ENCODE measurements at places on chromosomes 7 and 10.
A peak's percentile ranks its signal among the peaks of the same experiment; 100 is the strongest.

GRCh38 chr10:96201525-96201924, 69.8 kb downstream of the BLNK start:
- no peak for DNase-seq

GRCh38 chr10:25357269-25357668, 182.5 kb downstream of the GPR158 start:
- DNase-seq, result no peak

DNA sequence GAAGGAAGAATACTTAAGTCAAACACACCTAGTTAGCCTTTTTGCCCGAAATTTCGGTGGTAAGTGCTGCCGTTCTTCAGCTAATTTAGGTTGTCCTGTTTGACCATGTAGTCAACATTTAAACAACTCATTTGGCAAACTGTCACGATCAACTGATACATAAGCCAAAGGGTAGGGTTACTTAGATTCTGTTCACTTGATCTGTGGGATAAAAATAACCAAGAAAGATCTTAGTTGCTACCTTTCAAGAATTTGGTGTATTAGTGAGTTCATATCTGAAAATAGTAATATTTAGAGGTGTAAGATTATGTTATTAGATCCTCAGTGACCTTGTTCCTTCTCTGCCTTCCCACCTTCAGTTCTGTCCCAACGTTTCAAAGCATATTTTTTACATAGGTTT, 2.0 kb downstream of the TNKS2 start:
- DNase-seq, result no peak

GRCh38 chr10:13708256-13708990, 121.7 kb downstream of the PRPF18 start:
- DNase-seq, result no peak

DNA sequence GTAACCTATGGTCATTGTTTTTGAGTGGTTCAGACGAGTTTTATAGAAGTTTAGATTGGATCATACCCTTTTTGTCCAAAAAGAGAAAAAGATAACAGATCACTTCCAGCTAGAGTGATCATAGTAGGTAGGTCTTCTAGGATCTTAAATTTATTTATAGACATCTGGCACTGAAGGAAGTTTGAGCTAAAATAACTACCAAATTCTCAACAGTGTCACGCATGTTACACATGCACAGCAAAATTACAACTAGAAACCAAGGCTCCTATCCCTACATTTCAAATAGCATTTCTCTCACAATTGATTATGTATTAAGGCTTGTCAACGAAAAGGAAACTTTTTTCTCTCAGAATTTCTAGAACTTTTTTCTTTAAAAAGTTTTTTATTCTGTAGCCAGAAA, 2.3 kb downstream of the CALU start:
- DNase-seq, result no peak

GRCh38 chr7:112280267-112280666, 73.8 kb downstream of the ZNF277 start:
- no peak for DNase-seq

DNA sequence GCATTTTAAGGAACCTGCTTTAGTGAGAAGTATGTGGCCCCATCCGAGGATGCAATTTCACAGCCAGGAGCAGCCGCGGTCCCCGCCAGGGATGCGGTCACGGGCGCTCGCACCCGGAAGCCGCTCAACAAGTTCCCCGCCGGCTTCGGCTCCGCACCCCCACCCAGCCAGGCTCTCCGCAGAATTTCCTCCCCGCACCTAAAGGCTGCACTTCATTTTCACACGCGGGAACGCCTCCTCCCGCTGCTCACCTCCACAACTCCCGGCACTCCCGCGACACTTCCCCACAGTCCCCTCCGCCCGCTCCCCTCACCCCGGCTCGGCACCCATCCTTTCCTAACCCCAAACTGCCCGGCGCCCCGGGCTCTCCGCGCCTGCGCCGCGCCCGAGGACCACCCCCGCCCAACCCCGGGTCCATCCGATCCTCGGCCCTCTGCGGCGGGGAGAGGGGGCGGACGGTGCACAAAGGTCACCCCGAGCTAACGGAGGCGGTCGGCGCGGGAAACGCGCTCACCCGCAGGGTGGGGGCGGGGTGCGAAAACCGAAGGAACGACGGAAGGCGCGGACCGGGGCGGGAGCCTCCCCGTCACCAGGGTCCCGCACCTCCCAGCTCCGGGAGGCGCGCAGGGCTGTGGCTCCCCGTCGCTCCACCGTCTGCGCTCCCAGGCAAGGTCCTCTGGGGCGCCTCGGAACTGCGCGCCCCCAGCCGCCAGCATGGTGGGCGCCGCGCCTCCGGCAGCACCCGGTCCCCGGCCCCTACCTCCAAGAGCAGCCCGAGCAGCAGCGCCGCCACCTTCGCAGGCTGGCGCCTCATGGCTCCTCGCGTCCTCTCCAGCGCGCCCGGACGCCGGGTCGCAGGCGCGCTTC, 558 bp downstream of the VOPP1 start:
- peak; percentile 46 for DNase-seq

DNA sequence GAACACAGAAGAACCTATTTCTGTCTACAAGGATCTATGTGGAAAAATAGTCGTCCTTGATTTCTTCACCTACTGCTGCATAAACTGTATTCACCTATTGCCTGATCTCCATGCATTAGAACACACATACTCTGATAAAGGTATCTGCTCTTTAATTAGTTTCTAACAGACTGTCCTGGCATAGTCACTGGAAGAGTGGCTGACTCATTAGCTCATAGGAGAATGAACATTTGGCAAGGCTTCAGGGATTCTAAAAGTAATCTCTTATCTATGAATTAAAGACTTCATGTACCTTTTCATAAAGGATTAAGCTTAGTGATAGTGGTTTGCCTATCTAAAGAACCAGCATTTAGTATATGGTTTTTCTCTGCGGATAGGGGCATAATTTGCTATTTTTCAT, 4.1 kb downstream of the NHLRC2 start:
- DNase-seq, result peak; percentile 22

GRCh38 chr7:36781011-36781738, 56.9 kb upstream of the AOAH start:
- no peak for DNase-seq

- no peak for DNase-seq
These were observed 436.5 kb upstream of the MGMT start for GRCh38 chr10:129030603-129030895.

- no peak for DNase-seq
These were observed 86.0 kb upstream of the ANKRD1 start for GRCh38 chr10:91006752-91007346.

GRCh38 chr10:72086466-72087391, 1.6 kb downstream of the SPOCK2 start:
- DNase-seq, result no peak

DNA sequence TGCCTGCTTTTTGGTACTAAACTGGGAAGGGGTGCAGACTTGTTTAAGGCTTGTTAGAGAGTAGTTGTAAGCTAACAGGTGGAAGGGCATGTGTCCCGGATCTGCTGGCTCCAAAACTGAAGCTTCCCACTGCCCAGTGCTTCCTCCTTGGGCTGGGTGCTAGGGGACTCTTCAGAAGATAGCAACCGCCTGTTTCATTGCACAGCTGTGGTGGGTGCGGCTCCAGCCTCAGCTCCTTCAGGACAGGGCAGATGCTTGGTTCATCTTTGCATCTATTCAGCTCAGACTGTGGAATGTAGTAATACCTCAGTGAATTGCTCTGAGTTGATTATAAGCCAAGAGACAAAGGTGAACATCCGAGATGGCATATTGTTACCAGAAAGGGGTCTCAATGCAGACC, 527.1 kb downstream of the TYW1 start:
- no peak for DNase-seq

DNA sequence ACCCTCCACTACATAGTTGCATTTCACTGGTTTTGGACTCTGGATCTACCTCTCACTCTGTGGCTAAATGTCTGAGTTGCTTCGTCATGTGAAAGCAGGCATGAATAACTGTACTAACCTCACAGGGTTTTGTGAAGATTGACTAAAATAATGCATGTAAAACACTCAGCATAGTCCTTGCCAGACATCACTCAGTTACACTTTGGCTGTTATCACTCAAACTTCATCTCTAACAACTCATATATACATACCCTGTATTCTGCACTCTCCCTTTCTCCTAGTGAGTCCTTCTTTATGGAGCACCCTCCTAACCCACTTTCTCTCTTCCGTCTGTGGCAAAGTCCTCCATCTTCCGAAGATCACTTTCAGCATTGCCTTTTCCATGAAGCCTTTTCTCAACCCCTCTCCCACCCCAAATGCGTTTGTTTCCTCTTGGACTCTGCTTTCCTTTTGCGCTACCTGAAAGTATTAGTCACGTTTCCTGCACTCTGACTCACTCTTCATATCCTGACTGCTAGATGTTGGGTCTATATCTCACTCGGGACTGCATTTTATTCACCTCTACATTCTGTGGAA, 72.6 kb downstream of the OSBPL3 start:
- DNase-seq, result peak; percentile 69

DNA sequence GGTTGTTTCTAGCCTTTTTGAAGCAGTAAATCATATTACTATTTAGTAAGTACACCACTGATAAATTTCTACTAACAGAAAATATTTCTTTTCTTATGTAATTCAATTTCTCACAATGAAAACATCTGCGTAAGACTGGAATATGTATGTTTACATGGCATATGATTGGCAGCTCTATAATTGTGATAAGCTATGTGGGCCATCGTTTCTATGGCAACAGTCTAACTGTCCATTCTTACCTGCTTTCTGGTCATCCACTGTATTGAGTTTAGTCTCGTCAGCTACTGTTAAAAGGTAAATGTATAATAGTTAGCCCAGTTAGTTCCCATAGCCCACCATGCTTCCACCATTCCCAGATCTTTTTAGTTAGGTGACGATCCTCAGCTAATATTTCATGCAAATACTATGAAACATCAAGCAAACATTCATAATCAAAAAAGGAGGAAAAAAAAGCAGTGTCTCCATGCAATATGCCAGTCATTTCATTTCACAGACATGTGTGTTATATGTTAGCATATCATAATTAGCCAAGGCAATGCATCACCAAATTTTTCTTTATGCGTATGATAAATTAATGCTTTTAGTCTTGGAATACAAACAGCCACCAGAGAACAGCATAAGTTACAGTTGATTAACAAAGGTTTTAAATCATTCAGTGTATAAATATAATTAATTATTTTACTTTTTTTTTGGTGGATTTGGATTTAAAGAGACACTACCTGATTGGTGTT, 479.0 kb downstream of the PARD3 start:
- no peak for DNase-seq

GRCh38 chr10:131657985-131658330, 242.8 kb upstream of the PPP2R2D start:
- no peak for DNase-seq

DNA sequence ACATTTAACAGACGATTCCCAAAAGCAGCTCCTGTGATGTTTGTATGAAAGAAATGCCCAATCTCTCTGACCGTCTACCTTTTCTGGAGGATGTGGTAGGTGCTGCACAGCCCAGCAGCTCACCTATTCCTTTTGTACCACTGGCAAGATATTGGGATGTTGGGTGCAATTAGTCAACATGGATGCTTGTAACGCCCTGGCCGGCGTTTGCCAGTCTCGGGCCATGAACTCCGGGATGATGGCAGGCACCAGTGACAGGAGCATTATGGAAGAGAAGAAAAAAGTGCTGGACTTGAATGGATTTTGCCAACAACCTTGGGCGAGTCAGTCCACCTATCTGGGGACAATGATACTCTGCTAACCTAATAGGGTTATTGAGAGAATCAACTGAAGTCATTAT, 69.0 kb upstream of the ZNF438 start:
- no peak for DNase-seq

DNA sequence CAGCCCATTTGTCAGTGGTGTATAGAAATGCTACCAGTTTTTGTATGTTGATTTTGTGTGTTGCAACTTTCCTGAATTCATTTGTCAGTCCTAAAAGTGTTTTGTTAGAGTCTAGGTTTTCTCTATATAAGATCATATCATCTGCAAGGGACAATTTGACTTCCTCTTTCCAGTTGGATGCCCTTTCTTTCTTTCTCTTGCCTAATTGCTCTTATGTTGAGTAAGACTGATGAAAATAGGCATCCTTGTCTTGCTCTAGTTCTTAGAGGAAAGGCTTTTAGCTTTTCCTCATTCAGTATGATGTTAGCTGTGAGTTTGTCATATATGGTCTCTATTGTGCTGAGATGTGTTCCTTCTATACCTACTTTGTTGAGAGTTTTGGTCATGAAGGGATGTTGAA, 161.7 kb upstream of the TPK1 start:
- DNase-seq, result no peak
